ENCODE measurements at places on chromosomes 5 and 9.

DNA sequence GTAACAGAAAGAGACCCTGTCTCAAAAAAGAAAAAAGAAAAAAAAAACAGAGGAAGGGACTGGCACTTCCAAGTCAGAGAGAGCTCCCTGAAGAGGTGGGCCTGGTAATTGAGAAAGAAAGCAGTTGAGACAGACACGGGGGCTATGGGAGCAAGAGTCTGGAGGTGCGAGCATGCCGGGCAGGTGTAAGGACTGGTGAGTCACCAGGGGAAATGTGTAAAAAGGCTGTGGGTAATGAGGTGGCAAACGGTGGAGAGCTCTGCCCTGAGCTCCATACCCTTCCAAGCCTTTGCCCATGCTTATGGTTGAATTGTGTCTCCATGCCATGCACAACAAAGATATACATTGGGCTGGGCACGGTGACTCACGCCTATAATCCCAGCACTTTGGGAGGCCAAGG, 18.0 kb upstream of the JADE2 start:
- DNase-seq: no peak

- DNase-seq: no peak
Measured at GRCh38 chr5:179730852-179731251, 1.8 kb upstream of the MAML1 start.

- peak; percentile 40 for DNase-seq
Measured at GRCh38 chr5:142115937-142116614, 7.5 kb downstream of the NDFIP1 start.

- no peak for DNase-seq
Measured at GRCh38 chr5:139124774-139125520, 73.2 kb downstream of the SIL1 start.

- DNase-seq: no peak
Measured at GRCh38 chr9:131126059-131126426, 657 bp downstream of the NUP214 start.

DNA sequence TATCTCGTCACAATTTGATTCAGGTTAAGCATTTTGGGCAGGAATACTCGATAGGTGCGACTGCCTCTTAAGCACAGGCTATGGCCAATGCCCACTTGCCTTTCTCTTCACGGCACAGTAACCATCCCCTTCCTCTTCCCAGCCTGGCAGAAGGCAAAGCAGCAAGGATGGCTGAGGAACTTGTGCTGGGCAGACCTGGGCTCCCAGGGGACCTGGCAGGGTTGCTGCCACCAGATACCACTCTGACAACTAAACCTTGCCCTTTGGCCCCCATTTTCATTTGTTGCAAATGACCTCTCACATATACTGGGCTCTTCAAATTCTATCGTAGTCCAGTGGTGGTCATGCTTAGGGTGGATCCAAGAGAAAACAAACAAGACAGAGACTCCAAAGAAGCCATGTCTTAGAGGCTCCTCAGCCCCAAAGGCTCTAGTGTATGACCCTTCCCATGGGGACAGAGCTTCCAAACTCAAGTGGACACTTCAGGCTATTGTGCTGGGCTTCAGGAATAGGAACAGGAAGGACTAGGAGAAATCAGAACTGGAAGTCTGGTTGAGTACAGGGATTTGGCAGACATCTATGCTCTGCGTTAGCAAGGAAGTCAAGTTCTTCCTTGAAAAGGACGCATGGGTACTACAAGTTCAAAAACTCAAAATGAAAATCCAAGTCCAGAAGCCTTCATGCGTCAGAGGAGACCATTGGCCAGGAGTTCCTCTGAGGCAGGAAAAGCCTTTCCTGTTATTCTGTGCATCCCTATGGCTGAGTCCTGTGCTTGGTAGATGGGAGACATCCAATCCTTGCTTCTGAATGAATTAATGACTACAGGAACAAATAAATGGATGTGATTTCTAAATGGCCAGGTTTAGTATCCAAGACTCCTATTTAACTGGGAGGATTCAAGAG, 64.6 kb upstream of the PLPP1 start:
- no peak for DNase-seq

DNA sequence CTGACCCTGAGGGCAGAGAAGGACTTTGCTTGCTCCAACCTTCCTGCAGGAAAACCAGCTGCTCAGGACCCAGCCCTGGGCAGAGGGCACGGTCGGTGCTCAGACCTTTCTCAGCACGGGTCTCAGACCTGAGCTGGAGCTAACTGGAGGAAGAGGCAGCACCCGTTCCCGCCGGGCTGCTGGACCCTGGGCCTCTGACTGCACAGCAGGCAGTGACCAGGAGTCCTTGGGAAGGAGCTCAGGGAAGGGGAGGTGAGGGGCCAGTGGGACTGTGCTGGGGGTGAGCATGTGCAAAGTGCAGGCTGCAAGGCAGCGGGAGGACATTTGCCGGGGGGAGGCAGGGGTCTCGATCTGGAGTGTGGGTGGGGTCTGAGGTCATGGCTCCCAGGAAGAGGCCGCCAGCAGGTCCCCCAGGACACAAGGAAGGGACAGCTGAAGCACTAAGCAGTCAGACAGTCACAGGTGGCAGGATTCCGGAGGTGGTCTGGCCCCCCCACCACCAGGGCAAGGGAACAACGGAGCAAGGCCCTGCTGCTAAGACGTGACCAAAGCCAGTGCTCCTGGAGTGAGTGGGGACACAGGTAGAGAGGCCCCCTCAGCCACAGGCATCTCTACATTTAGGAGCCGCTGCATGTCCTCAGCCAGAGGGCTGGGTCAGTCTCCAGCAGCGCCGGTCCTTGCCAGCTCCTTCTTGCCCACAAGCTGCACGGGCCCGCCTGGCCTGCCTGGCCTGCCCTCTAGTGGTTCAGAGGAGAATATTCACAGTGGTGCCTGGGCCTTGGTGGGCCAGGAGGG, 4.8 kb upstream of the DPM2 start:
- peak; percentile 71 for DNase-seq

GRCh38 chr9:135698767-135699166, 514 bp downstream of the SOHLH1 start:
- DNase-seq: no peak

- no peak for DNase-seq
Measured at GRCh38 chr9:120983259-120983837, 56.8 kb upstream of the TRAF1 start.

DNA sequence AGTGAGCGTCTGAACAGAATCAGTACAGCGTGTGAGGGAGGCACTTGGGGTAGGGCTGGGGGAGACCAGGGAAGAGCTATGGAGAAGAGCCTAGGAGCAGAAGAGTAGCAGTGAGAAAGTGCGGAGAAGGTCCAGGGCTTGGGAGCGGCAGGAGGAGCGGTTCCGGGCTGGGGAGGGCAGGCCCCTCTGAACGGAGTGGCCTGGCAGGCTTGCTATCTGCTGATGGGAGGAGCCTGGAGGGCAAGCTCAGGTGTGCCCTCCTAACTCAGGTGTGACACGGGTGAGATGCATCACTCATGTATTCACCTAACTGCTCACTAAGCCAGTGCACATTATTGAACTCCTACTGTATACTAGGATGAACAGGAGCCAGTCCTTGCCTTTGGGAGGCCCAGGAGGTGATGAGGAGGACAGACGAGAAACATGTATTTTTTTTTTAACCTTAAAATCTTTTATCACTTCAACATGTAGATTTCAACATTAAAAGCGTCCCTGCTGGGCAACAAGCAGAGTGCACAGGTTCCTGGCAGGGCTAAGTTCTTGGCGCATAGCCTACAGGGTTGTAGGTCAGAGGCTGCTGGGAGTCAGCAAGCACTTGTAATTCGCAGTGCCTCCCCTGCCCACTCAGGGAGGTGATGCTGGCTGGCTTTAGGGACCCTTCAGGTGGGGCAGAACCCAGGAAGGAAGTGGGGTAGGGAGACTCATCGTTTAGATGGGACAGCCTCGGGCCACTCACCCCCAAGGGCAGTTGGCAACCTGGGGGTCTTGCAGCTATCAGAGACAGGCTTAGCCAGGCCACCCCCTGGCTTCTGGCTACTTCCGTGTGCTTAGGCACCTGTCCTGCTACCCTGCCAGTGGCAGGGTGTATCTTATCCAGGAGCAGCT, 55.5 kb downstream of the TMOD1 start:
- no peak for DNase-seq

DNA sequence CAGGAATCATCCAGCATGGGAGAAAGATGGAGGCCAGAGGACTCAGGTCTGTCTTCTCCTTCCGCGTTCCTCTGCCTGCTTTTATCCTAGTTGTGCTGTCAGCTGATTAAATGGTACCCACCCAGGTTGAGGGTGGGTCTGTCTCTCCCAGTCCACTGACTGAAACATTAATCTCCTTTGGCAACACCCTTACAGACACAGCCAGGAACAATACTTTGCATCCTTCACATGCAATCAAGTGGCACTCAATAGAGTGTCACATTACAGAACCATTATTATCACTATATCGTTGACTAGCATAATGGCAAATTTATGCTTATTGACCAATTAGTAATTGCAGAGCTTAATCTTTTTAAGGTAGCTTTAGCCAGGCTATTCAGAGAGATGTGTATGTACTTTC, 64.8 kb downstream of the UNC13B start:
- no peak for DNase-seq

DNA sequence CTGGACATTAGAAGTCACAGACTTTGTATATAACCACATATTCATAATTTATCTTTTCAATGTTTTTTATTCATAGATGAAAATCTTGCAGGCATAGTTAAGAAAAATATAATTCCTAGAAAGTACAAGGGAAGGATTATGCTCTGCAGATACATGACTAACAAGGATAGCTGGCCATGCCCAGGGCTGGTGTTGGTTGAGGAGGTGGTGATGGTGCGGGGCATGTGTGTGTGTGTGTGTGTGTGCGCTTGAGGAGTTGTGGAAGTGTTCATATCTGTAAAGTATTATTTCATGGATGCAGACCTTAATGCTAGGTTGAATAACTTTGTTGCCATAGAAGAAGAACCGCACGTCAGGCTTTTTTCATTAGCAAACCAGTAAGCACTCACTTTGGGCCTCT, 1.3 kb downstream of the S1PR3 start:
- peak; percentile 39 for DNase-seq

GRCh38 chr5:50853151-50853550, 186.7 kb downstream of the PARP8 start:
- no peak for DNase-seq

- DNase-seq: no peak
Measured at GRCh38 chr9:101478444-101478843, 42.9 kb upstream of the ALDOB start.

GRCh38 chr9:8600914-8601680, 801.5 kb upstream of the DMAC1 start:
- DNase-seq: peak; percentile 7

GRCh38 chr5:59758566-59758965, 135.0 kb downstream of the PDE4D start:
- no peak for DNase-seq

GRCh38 chr9:123771690-123772089, 158.2 kb downstream of the DENND1A start:
- no peak for DNase-seq

DNA sequence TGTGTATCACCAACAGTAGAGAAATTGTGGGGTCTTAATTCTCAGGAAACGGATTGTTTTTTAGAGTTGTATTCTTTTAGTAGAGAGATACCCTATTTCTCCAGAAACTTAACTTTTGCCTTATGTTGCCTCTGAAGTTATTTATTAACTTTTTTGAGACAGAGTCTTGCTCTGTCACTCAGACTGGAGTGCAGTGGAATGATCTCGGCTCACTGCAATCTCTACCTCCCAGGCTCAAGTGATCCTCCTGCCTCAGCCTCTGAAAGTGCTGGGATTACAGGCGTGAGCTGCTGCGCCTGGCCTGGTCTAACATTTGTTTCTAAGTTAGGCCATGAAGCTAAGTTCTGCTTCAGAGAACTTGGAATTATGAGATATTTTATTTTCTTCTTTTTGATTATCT, 75.0 kb downstream of the CFAP95 start:
- no peak for DNase-seq

- DNase-seq: no peak
Measured at GRCh38 chr5:87076931-87077330, 190.8 kb upstream of the RASA1 start.

GRCh38 chr5:61455179-61456006, 123.3 kb downstream of the ZSWIM6 start:
- no peak for DNase-seq

GRCh38 chr5:137616046-137616445, 116.9 kb upstream of the SPOCK1 start:
- no peak for DNase-seq

- no peak for DNase-seq
Measured at GRCh38 chr5:93240228-93240834, 340.7 kb downstream of the NR2F1-AS1 start.

- DNase-seq: no peak
Measured at GRCh38 chr5:125186911-125187375, 440.5 kb upstream of the ZNF608 start.

GRCh38 chr9:26078706-26079105, 400.5 kb upstream of the TUSC1 start:
- DNase-seq: no peak

GRCh38 chr5:132019857-132020555, 8.5 kb upstream of the ACSL6 start:
- DNase-seq: no peak

DNA sequence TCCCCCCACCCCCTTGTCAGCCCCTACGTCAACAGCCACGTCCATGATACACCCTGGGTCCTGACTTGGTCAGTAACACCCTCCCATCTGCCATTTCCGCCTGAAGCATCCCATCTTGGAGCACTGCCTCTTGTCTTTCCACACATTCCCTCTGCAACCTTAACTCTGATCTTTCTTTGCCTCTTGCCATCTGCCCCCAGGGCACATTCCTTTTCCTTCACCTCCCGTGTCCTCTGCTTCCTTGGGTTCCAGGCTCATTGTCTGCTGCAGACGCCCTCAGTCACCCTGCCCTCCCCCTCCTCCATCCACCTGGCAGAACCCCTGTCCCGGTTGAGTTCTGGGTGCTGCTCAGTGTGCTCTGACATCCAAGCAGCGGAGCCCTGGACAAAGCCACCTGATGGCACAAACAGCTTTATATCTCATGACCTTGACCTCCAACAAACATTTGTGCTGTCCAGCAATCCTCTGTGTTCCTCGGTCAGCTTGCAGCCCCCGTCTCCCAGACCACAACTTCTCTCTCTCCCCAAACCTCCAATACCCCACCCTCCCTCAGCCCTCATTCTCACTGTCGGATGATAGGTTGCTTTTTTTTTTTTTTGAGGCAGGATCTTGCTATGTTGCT, 97.7 kb upstream of the IER5L start:
- DNase-seq: no peak

GRCh38 chr9:121778252-121779225, 127.1 kb downstream of the DAB2IP start:
- DNase-seq: peak; percentile 8

- no peak for DNase-seq
Measured at GRCh38 chr5:93805616-93806379, 64.4 kb upstream of the POU5F2 start.

DNA sequence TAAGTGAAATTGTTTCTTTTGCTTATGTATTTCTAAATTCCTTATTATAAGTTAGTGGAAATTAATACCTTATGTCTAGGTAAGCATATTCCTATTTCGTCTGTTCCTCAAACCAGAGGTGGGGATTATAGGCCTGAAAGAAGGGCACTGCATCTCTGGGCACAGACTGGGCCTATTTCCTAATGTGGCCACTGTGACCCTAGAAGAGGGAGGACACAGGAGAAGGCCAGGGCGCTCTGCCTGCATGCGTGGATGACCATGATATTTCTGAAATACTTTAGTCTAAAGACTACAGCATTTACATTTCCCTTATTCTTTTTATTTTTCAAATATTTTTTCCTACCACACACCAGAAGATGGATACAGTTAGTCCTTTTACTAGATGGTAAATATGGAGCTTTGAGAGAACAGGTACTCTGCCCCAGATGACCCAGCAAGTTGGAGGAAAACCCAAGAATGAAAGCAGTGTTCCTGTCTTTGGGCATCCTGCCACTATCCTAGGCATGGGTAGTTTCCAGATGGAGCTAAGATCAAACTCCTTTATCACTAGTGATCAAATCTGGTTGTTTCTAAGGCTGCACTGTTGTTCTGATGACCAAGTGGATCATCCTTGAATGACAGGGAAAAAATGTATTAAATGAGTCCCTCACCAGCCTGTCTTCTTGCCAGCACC, 27.8 kb downstream of the RUSC2 start:
- DNase-seq: no peak
